ENCODE measurements at places on chromosomes 2 and 18.

- no peak for DNase-seq
These were observed 205.2 kb upstream of the SPOPL start for GRCh38 chr2:138296365-138296764.

GRCh38 chr2:94923196-94923595 lies 52.0 kb downstream of the TEKT4 start:
- no peak for DNase-seq

DNA sequence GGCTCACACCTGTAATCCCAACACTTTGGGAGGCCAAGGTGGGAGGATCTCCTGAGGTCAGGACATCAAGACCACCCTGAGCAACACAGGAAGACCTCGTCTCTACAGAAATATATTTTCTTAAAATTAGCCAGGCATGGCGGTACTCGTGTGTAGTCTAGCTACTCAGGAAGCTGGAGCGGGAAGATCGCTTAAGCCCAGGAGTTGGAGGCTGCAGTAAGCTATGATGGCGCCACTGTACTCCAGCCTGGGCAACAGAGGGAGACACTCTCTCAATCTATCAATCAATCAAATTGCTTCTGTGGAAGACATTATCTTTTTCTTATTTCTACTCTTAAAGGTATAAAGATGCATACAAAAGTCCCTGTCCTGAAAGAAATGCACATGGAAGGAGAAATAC lies 11.3 kb downstream of the FEZ2 start:
- DNase-seq, result no peak

DNA sequence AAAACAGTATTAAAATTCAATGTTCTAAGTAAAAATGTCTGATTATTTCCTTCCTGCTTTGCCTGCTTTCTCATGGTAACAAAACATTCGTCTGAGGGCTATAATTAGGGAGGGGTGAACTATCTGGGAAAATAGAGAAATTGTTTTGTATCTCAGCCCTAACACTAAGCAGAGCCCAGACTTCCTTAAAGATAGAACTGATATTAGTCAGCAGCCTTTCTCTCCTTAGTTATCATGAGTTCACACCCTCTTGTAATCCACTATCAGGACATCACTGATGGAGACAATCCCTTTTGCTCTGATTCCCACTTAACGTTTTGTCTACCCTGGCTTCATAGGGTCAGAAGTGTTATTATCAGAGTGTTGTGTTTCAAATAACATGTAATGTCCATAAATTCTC lies 701.1 kb upstream of the ZEB2 start:
- DNase-seq, result no peak

- no peak for DNase-seq
These were observed 49.4 kb upstream of the TGFA start for GRCh38 chr2:70603066-70603465.

DNA sequence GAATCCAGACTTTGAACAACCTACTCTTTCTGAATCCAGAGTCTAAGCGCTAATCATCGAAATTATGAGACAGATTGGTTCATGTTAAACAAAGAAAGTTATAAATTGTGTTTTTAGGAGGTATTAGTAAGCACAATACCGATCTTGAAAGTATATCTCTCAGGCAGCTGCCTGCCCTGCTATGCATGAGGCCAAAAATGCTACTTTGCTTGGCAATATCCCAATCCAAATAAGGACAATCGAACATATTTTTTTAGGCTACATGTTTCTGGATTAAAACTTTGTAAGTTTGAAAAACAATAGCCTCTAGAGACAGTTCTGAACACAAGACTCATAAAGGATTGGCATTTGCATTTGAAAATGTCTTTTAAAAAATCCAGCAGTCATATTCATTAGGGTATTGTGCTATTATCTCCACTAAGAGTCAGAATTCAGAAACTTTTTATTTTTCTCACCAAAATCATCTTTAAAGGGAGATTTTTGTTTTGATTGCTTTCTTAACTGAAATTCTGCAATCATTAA lies 167.1 kb downstream of the PDE1A start:
- no peak for DNase-seq

DNA sequence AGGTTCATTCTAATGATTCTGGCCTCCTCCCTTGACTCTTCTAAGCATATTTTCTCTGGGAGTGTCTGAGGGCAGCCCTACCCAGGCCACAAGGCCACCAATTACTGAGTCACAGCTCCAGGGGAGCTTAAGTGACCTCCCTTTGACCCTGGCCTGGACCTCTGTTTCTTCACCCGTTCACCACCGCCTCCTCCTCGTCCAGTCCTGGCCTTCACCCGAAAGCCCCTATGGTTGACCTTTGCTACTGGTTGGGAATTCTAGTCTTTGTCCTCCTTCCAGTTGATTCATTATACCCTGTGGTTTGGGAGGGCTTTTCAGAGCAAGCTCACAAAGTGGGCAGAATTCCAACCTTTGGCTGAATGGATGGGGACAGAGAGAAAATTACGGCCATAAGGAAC lies 72.6 kb downstream of the NRP2 start:
- no peak for DNase-seq

GRCh38 chr2:136141510-136142149 lies 23.7 kb upstream of the CXCR4 start:
- no peak for DNase-seq

DNA sequence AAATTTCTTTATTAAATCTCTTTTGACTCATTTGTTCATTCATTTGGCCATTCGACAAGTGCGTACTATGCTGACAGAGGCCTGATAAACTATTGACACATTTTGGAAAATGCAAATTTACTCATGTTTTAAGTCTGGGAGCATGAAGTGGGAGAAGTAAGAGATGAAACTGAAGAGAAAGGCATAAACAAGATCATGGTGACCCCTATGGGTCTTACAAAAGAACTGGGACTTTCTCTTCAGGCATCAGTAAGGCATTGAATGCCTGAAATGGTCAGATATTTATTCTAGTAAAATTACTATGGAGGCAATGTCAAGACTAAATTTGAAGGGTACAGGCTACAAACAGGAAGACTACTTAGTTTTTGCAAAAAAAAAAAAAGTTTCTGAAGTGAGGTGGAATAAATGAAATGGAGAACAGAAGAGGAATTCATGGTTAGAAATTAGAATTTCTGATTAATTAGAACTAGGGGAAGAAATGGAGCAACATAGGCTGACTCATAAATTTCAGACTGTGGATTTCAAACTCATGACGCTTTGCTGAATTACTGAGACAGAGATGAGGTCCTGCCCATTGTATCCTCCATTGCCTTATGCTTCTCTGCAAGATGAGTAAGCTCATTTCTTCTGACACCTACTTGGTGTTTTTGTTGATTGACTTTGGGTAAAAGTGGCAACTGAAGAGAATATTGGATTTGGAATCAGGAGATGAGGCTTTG lies 32.7 kb downstream of the VSNL1 start:
- DNase-seq, result no peak

GRCh38 chr18:32701313-32701712 lies 71.5 kb downstream of the KLHL14 start:
- no peak for DNase-seq

- DNase-seq, result no peak
These were observed 95.2 kb downstream of the CNTNAP5 start for GRCh38 chr2:124120246-124120645.

- no peak for DNase-seq
These were observed 16.0 kb downstream of the LRRTM1 start for GRCh38 chr2:80288576-80288975.

GRCh38 chr2:85737481-85737880 lies 16.3 kb upstream of the ATOH8 start:
- no peak for DNase-seq

GRCh38 chr2:117257362-117257761 lies 557.1 kb upstream of the DDX18 start:
- no peak for DNase-seq

DNA sequence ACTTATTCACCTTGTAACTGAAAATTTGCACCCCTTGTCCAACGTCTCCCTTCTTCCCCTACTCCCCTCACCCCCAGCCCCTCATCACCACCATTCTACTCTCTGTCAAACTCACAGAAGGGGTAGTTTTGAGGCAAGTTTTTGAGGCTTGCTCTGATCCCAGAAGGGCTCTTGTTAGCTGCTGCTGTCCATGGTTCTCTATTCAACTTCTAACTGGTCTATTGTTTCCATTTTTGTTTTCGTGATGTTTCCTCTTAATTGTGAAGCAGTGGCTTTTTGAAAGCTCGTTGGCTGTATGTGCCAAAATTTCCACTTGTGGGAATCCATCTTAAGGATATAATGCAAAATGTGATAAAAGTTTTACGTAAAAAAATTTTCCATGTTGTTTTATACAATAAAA lies 92.5 kb upstream of the CRACDL start:
- DNase-seq, result no peak

DNA sequence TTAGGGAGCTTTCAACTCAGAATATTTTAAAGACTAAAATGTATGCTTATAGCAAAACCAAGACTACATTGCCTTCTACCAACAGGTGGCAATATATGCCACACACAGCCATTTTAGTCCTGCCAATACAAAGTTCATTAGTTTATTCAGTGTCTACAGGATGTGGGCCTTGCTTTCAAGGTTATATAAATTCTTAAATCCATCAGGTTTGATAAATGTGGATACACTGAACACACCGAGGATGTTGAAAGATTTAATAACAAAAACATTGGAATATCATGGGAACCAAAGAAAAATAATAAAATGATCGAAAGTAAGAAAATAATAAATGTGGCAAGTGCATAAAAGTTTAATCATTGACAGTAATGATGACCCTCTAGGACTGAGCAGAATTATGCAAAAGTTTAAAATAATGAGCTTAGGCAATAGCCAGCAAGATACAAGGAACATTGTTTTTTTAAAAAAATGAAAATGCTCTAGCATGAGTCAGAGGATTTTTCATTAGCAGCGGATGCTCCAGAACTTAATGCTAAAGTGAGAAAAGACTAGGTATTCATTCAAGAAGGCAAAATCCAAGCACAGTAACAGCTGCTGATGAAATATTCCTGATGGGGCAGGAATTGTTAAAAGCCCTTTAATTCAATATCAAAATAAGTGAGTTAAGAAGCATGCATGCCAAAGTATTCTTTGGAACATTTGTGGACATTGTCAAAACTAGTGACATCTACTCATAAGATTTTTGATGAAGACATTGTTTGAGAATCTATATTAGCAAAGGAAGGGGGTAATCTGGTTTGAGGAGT lies 14.2 kb downstream of the SCN9A start:
- no peak for DNase-seq

- no peak for DNase-seq
These were observed 219.5 kb downstream of the HDAC4 start for GRCh38 chr2:239181074-239181902.

DNA sequence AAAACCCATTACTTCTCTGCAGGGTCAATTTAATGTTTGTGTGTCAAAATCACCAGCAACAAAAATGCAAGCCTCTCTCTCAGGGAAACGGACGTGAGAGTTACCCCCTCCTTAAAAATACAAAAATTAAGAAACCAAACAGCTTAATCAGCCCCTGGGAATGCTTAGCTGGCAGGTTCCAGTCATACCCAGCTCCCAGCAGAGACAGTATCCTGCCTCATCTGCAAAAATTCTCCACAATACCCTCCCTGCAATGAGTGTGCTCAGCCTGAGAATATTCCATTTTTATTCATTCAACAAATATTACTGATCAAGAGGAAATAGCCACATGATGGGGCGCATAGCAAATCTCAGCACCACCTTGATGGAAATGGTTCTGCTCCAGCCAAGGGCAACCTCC lies 36.3 kb downstream of the ST8SIA5 start:
- DNase-seq, result no peak

GRCh38 chr2:204453730-204454167 lies 91.5 kb upstream of the PARD3B start:
- DNase-seq, result no peak

- DNase-seq, result no peak
These were observed 10.4 kb upstream of the FSHR start for GRCh38 chr2:49164729-49165128.

GRCh38 chr2:241575624-241576292 lies 17.2 kb downstream of the BOK start:
- DNase-seq, result no peak

- no peak for DNase-seq
These were observed 76.7 kb downstream of the CRACDL start for GRCh38 chr2:98859323-98859722.

DNA sequence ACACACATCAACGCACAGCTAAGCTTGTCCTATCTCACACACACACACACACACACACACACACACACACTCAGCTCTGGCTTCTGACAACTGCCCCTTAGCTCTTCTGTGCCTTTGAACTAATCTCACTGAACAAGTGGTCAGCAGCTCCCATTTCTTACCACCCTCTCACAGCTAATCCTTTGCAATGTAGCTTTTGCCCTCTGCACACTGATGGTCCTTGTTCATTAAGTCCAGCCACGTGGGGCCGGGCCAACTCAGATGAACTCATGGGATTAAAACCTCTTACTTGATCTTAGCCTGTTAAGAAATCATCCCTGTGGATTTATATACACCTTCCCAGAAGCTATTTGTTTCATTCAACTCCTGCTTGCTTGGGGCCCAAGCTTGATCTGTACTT lies 36.6 kb downstream of the DPYSL5 start:
- no peak for DNase-seq

DNA sequence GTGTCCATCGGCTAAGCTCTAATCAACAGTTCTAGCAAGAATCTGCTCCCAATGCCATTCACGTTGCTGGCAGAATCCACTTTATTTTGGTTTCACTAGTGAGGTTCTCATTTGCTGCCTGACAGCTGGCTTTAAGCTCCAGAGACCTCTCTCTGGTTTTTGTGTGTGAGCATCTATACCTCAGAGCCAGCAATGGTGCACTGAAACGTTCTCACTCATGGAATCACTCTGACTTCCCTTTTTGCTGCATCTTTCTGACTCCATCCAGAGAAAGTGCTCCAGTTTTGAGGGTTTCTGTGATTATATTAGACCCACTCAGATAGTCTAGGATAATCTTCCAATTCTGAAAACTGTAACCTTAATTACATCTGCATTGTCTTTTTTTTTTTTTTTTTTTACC lies 596.6 kb downstream of the RNF144A start:
- DNase-seq, result no peak

DNA sequence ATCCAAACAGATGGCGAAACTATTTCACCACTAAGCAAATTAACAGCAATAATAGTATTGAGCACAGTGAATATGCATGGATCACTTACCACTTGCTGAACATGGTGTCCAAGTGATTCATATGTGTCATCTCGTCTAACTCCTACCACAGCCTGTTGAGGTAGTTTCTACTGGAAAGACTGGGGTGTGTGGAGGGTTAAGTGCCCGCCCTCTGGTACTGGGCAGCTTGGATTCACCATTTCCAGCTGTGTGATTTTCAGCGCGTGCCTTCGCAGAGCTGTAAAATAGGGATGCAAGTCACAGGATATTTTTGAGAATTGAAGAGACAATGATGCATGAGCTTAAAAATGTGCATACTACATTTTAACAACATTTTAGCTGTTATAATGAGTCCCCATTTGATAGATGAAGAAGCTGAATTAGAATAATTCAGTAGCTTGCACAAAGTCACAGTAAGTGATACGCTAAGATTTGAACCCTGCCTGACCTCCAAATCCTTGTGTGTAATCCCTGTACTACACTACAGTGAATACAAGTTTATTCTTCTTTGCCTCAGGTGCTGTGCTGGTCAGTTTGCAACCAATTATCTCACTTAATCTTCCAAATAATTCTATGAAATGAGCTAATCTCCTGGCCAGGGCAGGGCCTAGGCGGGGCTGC lies 75.2 kb upstream of the SIX2 start:
- no peak for DNase-seq

- DNase-seq, result no peak
These were observed 85.7 kb upstream of the ODC1 start for GRCh38 chr2:10533811-10534321.
